ENCODE measurements at places on chromosomes 2 and 18. TPM values are rescaled to one million over a fixed set of nuclear protein-coding genes. Genes with fewer than 3 reads are reported as not detected.

The UPP2 gene
- total RNA-seq: not detected

- DNase-seq: no peak
- no peaks in the 10 kb centered on the region for H3K4me1 ChIP-seq
- H3K27me3 ChIP-seq: no peaks in the 10 kb centered on the region
- no peak overlapping the region for H3K4me3 ChIP-seq
Observed at GRCh38 chr2:27809761-27810241, 38.3 kb downstream of the MRPL33 start.

GRCh38 chr2:20355131-20355530 lies 4.5 kb upstream of the PUM2 start:
- no peaks in the 10 kb centered on the region for H3K27me3 ChIP-seq
- H3K4me1 ChIP-seq: peaks cover 28% of the 10 kb centered on the region
- H3K36me3 ChIP-seq: no peaks in the 10 kb centered on the region
- no peak overlapping the region for H3K27ac ChIP-seq
- DNase-seq: no peak

- no peaks in the 10 kb centered on the region for H3K36me3 ChIP-seq
- no peak overlapping the region for H3K27ac ChIP-seq
- no peak for DNase-seq
- H3K27me3 ChIP-seq: no peaks in the 10 kb centered on the region
Observed at GRCh38 chr2:10217489-10218435, 84.9 kb upstream of the HPCAL1 start.

- H3K27me3 ChIP-seq: peaks cover 4% of the 10 kb centered on the region
- no peak within 1 kb of the TSS for H3K27ac ChIP-seq
- H3K4me1 ChIP-seq: no peaks in the 10 kb centered on the region
- H3K4me3 ChIP-seq: no peak within 1 kb of the TSS
Observed at GRCh38 chr18:80247393-80247841, at the start of gene PARD6G. Gene PARD6G (minus strand): TSS chr18:80247514. CDS start chr18:80247348, 166 bp downstream.

DNA sequence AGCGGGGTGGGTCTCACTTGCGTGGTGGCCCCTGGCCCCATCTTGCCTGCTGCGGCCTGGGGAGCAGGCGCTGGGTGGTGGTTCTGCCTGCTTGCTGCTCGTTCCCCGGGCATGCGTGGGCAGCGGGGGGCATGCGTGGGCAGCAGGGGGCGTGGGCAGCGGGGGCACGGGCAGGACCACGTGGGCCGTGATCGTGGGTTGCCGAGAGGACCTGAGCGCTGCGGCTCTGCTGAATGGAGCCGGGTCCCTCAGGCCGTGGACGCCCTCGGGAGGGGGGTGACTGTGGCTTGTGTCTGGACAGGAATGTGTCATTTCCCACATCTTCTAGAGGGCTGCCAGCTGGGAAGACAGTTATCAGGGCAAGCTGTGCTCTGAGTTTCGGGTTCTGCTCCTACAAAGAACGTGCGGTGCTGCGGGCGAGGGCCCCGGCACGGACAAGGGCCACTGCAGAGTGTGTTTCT lies 8.3 kb upstream of the GAL3ST2 start:
- H3K4me1 ChIP-seq: peaks cover 31% of the 10 kb centered on the region
- H3K27ac ChIP-seq: no peak overlapping the region
- no peaks in the 10 kb centered on the region for H3K36me3 ChIP-seq

DNA sequence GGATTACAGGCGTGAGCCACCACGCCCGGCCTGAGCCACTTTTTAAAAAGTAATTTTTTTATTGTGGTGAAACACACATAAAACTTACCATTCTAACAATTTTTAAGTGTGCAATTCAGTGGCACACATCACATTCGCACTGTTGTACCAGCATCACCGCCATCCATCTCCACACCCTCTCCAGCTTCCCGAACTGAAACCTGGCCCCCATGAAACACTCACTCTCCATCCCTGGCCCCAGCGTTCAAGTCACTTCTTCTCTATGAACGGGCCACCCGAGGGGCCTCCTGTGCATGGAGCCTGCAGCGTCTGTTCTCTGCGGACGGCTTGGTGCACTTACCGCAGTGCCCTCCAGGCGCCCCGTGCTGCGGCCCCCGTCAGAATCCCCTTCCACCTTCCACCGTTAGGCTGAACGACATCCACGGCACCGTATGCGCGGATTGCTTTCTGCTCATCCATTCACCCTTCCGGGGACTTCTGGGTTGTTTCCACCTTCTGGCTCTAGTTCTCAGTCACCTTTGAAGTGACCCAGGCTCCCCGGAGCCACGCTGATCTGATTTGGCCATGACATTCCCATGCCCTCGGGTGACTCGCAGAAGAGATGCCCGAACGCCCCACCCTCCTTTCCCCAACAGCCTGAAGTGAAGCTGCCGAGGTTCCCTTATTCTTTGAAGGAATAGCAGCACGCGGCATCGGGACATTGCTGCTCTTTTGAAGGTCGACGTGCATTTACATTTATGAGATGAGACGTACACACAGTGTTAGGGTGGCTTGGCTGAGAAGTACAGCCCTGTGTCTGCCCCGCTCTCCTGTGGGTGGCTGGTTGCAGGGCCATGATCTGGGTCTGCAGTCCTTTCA lies 134.4 kb downstream of the MBP start:
- no peaks in the 10 kb centered on the region for H3K27me3 ChIP-seq
- no peaks in the 10 kb centered on the region for H3K4me1 ChIP-seq
- H3K4me3 ChIP-seq: no peak overlapping the region
- H3K36me3 ChIP-seq: no peaks in the 10 kb centered on the region

DNA sequence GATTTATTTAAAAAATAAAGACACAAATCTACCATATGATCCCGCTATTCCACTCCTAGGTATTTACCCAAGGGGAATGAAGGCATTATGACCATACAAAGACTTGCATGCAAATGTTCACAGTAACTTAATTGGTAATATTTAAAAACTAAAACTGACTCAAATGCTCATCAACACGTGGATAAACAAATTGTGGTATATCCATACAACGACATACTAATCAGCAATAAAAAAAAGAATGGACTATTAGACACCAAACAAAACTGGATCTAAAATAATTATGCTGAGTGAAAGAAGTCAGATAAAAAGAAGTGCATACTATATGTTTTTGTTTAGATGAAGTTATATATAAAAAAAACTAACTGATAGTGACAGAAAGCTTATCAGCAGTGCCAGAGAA lies 428.3 kb downstream of the ZEB2 start:
- H3K4me1 ChIP-seq: no peaks in the 10 kb centered on the region
- no peak overlapping the region for H3K27ac ChIP-seq
- H3K4me3 ChIP-seq: no peak overlapping the region
- DNase-seq: no peak
